Occipital lobe (tissue), 3 donors: ENCODE measurements at places on chromosomes 2 and 18. TPM values are rescaled to one million over a fixed set of nuclear protein-coding genes. Genes with fewer than 3 reads are reported as not detected.

MOGAT1 gene
- total RNA-seq, result not detected

FAM237A gene
- total RNA-seq, result not detected

TUBB6 gene
- total RNA-seq, result 36.8 TPM

NT5DC4 gene
- total RNA-seq, result not detected

NETO1 gene
- total RNA-seq, result 47.7 TPM

PREB gene
- total RNA-seq, result 19.0 TPM

KIAA2012 gene
- 0.47 TPM for total RNA-seq

RIT2 gene
- 21.8 TPM for total RNA-seq

ALK gene
- 0.78 TPM for total RNA-seq

RAB6C gene
- total RNA-seq, result 0.78 TPM

CCDC148 gene
- 25.7 TPM for total RNA-seq

MATN3 gene
- 1.1 TPM for total RNA-seq

AGFG1 gene
- total RNA-seq, result 112 TPM

SLC8A1 gene
- 277 TPM for total RNA-seq

ATP5F1A gene
- 642 TPM for total RNA-seq

SALL3 gene
- 7.6 TPM for total RNA-seq

GAD1 gene
- total RNA-seq, result 58.2 TPM

SIGLEC15 gene
- total RNA-seq, result not detected

THUMPD2 gene
- 30.3 TPM for total RNA-seq

AGXT gene
- not detected for total RNA-seq

SIX3 gene
- total RNA-seq, result not detected

PLGLB1 gene
- total RNA-seq, result 6.2 TPM

MARCO gene
- 0.31 TPM for total RNA-seq

RNF25 gene
- total RNA-seq, result 18.1 TPM

NIFK gene
- 51.6 TPM for total RNA-seq

CABLES1 gene
- total RNA-seq, result 6.7 TPM

NOSTRIN gene
- total RNA-seq, result 3.9 TPM

DGUOK gene
- total RNA-seq, result 45.7 TPM

ST3GAL5 gene
- 26.5 TPM for total RNA-seq

DNAJC5G gene
- not detected for total RNA-seq

ZNF638 gene
- 399 TPM for total RNA-seq

IKZF2 gene
- total RNA-seq, result 12.0 TPM

SCYGR5 gene
- not detected for total RNA-seq

ALPP gene
- total RNA-seq, result not detected

MDH1B gene
- total RNA-seq, result 2.5 TPM

VWC2L gene
- 20.9 TPM for total RNA-seq

SLC38A11 gene
- 5.0 TPM for total RNA-seq

CSRNP3 gene
- 246 TPM for total RNA-seq

WDR35 gene
- 26.5 TPM for total RNA-seq

GULP1 gene
- total RNA-seq, result 117 TPM

LRP2 gene
- 0.16 TPM for total RNA-seq

IL18R1 gene
- under 0.01 TPM for total RNA-seq

HOXD13 gene
- total RNA-seq, result not detected

LANCL1 gene
- total RNA-seq, result 77.5 TPM

SLC16A14 gene
- total RNA-seq, result 66.8 TPM

MYL12A gene
- total RNA-seq, result 49.9 TPM

CIDEA gene
- 3.3 TPM for total RNA-seq

SP140 gene
- 1.1 TPM for total RNA-seq

AKAIN1 gene
- total RNA-seq, result 3.6 TPM

CDH2 gene
- 200 TPM for total RNA-seq

MFSD2B gene
- total RNA-seq, result not detected

ANKRD29 gene
- 1.2 TPM for total RNA-seq

TEX44 gene
- not detected for total RNA-seq

HOXD4 gene
- total RNA-seq, result not detected

PDE1A gene
- 42.1 TPM for total RNA-seq

NEU4 gene
- total RNA-seq, result 0.31 TPM
